ENCODE measurements at places on chromosomes 12 and 14.

GRCh38 chr14:95215094-95215725 lies 57.9 kb upstream of the DICER1 start:
- no peak for DNase-seq

DNA sequence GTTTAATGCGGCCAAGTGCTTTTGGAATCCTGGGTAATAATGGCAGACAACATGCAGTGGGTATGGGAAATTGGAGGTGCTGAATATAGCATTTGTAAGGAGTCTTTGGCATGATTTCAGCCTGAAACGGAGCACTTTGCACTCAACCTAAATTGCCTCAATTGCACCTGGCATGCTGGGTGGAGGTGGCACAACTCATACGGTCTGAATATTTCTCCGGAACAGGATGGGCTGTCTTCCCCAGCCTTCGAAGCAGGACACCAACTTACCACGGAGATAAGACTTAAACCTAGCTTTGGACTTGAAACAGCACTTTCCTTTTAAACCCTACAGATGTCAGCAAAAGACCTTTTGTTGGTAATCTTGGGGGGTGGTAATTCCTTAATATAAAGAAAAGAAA lies 153.7 kb upstream of the SRRM4 start:
- no peak for DNase-seq

DNA sequence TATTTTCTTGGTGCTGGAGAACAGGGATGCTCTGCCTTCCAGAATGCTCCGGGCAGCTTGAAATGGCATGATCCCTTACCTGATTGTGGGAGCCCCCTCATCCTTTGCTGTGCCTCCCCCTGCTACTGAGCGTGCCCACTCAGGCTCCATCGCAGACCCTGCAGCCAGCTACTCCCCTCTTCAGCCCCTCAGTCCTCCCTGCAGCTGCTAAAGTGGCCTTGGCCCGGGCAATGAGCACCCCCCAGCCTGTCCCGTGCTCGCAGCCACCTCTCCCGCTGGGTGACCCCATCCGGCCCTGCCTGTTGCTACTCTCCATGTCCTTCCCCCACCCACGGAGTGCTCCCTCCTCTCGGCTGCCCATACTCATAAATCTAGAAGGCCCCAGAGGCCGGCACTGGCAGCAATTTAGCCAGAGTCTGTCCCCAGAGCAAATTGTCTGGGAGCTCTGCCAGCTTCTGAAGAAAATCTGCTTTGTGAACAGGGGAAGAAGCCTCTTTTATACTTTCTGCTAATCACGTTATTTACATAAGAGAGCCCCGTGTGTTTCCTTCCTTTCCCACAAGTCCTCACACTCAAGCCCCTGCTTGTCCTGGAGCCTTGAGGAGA lies 143.7 kb upstream of the FRMD6 start:
- peak; percentile 75 for DNase-seq

DNA sequence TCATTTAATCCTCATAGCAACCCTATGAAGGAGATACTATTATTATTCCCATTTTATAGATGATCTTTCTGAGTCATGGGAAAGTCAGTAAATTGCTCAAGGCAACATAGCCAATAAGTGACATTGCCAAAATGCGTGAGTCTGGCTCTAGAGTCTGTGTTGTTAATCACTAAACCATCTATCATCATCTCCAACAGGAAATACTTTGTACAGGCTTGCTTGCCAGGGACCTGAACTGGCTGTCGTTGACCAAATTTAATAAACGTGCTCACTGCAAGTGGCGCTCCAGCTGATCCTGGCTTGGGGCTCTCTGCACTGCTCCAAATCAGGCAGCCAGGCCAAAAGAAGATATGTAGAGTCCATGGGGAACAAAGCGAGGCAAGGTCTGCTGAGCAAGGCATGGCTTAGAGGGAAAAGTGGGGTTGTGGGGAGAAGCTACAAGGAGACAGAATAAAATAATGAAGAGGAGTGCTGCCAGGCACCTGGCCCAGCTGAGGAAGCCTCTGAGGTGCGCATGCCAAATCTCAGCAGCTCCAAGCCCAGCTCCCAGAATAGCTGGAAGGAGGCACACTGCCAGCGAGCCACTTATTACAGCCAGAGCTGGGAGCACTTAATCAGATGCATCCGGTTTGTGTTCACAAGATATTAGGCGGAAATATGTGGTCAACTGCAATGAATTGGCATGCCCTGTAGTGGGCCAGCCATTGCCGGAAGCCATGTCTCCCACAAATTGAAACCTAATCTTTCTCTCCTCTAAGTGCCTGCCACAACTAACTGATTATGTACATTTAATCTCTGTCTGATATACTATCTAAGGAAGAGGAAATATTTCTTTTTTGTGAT lies 43.3 kb upstream of the PTPRO start:
- peak; percentile 63 for DNase-seq

- no peak for DNase-seq
Observed at GRCh38 chr14:94747739-94748138, 22.2 kb downstream of the GSC start.

DNA sequence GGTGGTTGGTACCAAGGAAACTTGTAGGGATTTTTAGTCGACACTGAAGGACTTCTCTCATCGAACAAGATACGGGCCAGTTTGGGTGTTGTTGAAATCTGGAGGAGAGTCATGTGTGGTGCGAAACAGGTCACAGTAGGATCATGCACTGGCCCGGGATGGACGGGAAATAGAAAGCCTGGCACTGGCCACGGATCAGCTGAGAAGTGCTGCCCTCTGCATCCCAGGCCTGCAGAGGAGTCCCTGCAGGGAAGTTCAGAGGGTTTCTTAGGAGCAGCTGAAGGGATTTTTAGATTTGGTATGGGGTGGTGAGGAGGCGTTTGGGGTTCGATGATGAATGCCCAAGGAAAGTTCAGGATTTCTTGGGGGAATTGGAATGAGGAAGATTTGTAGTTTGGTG lies 63.1 kb downstream of the TSPAN9 start:
- DNase-seq, result no peak

GRCh38 chr12:109578330-109578927 lies 4.8 kb downstream of the MVK start:
- no peak for DNase-seq

- DNase-seq, result no peak
Observed at GRCh38 chr12:88737838-88738472, 157.7 kb upstream of the KITLG start.

DNA sequence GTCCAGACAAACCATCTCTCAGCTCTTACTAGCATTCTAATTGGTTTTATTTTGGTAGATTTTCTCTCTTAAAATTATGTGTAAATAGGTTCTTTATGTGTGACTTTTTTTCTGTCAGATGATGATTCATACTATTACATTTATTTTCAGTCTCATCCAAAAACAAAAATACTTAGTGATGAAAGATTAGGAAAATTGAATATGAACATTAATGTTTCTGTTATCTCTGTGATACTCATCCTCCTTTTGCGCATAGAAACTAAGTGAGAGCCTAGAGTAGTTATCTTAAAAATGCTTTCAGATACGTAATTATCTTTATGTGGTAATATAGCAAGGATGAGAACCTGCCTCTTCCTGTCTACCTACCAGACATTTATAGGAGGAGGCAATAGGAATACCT lies 84.1 kb upstream of the MON2 start:
- no peak for DNase-seq

DNA sequence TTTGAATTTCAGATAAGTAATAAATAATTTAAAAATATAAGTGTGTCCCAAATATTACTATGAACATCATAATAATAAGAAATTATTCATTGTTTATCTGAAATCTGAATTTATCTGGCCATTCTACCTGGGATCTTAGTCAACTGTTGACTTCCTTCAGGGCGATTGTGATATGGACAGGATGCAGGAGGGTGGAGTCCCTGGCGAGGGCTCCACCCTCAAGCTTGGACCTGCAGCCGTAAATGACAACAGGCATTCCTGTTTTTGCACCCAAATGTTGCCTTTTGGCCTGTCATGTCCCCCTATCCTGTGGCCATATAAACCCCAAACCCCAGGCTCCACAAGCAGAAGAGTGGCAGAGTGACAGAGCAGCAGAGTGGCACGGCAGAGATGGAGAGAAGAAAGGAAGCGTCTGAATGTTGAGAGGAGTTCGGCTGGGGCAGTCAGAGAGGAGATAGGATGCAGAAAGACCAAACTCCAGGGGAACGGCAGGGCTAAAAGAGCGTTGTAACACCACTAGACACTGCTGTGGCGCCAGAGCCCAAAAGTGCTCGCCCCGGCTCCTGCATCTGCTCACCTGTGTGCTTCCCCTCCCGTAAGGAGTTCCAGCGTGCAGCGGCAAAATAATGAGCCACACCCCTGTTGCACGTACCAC lies 39.4 kb upstream of the FUT8 start:
- no peak for DNase-seq

DNA sequence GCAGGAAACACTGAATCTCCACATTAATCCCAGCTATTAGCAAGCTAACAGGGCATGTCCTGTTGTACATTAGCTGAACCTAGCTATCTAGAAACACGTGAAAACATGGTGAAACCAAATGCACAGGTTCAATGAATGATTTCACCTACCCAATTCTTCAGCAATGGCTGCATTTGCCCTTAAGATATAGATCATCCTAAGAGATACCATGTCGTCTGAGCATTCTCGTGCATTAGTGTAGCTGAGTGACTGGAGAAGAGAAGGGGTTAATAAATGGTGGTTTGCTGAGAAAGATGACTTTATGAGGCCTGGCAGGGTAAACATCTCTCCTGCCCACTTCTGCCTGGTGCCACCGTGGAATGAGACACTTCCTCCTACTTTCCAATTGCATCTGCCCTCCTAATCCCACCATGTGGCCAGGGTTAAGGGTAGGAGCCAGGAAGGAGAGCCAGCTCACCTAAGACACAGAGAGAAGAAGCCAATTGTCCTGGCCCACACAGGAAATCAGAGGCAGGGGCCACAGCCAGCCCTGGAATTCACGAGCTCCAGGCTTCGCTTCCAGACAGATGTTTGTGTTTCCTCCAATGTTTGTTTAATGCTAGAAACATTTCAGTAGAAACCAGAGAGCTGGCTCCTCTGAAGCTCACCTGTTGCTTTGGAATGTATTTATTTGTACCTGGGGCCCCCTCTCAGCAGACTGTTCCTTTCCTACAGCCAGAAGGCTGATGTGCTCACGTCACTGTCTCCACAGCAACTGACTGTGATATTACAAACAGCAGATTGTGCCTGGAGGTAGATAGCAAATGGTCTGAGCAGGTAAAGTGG lies 126.0 kb upstream of the PARP11 start:
- no peak for DNase-seq

GRCh38 chr12:111338096-111338495 lies 30.8 kb downstream of the PHETA1 start:
- no peak for DNase-seq

GRCh38 chr14:104749111-104749649 lies 3.8 kb upstream of the SIVA1 start:
- peak; percentile 58 for DNase-seq

DNA sequence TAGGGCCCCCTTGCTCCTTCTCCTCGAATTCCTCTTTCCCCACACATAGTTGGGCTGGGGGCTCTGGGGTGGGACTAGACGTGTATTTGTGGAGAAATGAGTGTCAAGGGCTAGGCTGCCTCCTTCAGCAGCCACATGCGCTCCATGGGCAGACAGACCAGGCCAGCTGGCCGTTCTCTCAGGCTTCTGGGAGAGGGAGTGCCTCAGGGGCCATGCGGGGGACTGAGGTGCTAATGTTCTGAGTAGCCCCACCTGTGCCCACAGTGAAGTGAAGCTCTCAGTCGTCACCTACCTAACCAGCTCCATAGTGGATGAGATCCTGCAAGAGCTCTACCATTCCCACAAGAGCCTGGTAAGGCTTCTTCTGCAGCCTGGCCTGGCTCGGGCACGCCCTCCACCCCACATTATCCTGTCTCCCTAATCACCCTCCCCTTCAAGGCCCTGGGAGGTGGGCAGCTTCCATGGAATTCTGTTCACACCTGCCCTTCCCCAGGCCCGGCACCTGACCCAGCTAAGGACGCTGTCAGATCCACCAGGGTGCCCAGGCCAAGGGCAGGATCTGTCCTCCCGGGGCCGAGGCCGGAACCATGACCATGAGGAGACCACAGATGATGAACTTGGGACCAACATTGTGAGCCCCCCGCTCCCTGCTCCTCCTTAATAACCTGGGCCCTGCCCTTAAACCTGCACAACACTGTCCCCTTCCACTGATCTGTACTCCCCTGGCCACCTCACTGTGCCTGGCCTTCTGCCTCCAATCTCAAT lies 9.0 kb upstream of the CPNE6 start:
- DNase-seq, result no peak

- no peak for DNase-seq
Observed at GRCh38 chr12:79848339-79848738, 86.6 kb downstream of the PPP1R12A start.

DNA sequence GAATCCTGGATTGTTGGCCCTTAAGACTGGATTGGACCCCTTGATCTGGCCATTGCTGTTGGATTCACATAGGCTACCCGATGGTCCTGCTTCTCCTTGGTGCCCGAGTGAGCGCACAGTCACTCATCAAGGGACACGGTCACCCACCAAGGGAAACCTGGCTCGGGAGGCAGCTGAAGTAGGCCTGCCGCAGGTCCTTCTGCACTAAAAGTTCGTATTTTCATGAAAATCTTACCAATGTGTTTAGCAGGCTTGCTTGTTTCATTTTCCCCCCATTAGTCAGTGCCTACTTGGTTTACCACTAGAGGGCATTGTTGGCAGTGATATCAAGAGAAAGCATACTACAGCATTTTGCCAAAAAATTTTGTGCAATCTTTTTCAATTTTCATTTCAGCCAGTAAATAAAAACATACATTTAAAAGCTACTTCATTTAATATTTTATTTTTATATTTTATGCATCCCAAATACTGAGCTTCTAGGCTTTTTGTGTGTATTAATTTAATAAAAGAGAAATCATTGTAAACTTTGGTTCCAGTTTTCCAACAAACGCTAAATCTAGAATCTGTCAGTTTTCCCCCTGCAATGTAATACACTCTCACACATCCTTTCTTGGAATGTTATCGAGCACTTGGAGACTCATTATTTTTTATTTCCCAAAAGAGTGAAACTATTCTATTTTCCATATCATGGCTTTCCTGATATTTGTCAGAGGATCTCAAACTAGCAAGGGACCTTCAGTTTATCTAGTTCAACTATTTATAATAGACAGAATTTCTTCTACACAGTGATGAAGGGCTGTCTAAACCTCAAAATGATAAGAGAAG lies 116.7 kb downstream of the LMNTD1 start:
- peak; percentile 78 for DNase-seq

All from AG08395 (cell line).